ENCODE measurements at places on chromosomes 4 and X.

GRCh38 chrX:71107762-71108360 is 1.3 kb upstream of the CXorf65 start:
- no peak for DNase-seq

DNA sequence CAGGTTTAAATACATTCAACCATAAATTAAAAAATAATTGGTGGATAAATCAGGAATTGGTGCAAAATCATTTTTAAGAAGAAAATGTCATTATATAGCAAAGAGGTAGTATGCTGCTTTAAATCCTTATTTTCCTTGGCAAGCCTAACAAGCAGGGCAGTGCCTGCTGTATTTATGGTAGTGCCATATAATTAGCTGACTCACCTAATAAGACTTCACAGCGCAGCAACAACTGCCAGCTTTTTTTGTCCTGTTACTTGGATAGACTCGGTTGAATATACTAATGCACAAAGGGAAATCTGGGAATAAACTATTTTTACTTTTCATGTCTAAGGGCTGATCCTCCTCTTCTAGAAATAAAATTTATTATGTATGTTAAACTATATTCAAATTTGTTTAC is 99.1 kb downstream of the SNCA start:
- DNase-seq = no peak

DNA sequence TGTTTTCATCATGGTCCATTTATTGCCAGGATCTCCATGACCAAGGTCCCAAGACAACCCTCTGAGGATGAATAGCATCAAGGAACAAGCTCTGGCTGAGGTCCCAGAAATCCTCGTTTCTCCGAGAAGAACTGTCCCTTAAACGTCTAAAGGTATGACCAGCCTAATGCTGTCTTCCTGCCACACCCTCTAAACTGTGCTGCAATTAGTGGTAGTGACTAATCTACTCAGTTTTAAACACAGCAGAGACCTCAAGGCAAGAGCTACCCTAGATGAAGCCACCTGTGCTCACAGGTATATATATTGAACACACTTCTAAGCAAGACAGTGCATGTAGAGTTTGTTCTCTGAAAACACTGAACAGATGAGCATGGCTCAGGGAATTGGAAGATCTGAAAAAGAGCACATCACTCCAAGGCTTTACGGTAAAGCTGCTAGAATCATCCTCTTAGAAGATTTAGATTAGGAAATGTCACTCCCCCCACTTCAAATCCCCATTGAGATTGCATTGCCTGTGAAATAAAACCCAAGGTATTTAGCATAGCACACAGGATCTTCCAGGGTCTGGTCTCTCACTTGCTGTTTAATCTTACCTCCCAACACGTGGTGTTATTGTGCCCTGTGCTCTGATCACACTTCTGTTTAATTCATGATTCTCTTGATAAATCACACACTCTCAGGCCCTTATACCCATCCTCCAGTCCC is 173.9 kb upstream of the VCX3A start:
- no peak for DNase-seq

GRCh38 chr4:10732235-10732913 is 47.8 kb upstream of the CLNK start:
- no peak for DNase-seq

- DNase-seq = no peak
Observed at GRCh38 chrX:41946989-41947612, 23.7 kb upstream of the CASK start.
